H9 (cell line): ENCODE measurements at places on chromosomes 5 and 9.

DNA sequence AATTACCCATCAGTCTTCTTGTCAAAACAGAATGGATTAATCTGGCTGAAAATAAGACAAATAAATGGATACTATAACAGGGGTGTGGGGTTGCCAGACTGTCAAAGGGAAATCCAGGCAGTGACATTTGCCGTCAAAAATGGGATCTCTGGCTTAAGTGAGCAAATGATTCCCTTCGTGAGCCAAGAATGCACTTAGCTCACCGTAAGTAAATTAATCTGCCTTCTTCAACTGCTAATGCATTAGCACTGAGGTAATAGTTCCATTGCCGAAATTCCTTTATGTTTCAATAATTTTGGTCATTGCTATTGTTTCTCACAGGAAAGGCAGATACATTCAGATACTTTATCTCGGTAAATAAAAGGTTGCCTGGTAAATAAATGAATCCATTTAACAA lies 377.8 kb downstream of the KIAA0825 start:
- no peak overlapping the region for H3K27ac ChIP-seq
- H3K27me3 ChIP-seq, result no peaks in the 10 kb centered on the region
- DNase-seq, result no peak
- peaks cover 9% of the 10 kb centered on the region; the same call in 2 of the 3 replicates for H3K36me3 ChIP-seq

GRCh38 chr5:78503958-78504653 lies 143.7 kb downstream of the SCAMP1 start:
- H3K27ac ChIP-seq, result no peak overlapping the region
- no peaks in the 10 kb centered on the region for H3K36me3 ChIP-seq
- peak overlapping the region; percentile 19; the same call in 1 of the 3 replicates for H3K4me3 ChIP-seq
- peaks cover 8% of the 10 kb centered on the region; the same call in 1 of the 2 replicates for H3K4me1 ChIP-seq

DNA sequence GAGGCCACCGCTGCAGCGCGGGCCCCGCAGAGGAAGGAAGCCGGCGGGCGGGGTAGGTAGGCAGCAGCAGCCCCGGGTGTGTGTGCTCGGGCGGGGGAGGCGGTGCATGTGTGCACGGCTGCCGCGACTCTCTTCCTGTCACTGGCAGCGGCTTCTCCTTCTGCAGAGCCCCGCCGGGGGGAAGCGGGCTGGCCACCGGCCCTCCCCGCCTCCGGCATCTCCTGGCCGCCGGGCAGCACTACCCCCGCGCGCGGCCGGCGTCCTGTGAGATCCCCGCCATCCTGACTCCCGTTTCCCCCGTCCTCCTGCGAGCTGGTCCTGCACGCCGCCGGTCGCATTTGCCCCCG lies 315 bp downstream of the PIK3R1 start:
- H3K27ac ChIP-seq, result no peak overlapping the region
- H3K4me3 ChIP-seq, result peak overlapping the region; percentile 81
- H3K4me1 ChIP-seq, result no peaks in the 10 kb centered on the region; the same call in none of the 2 replicates
- peaks cover 16% of the 10 kb centered on the region for H3K36me3 ChIP-seq
- no peak for DNase-seq

GRCh38 chr9:98091735-98092612 lies 27.0 kb downstream of the TRIM14 start:
- peak overlapping the region; percentile 57; the same call in 2 of the 3 replicates for H3K4me3 ChIP-seq
- H3K4me1 ChIP-seq, result peaks cover 2% of the 10 kb centered on the region; the same call in 1 of the 2 replicates
- peak overlapping the region; percentile 18 for H3K27ac ChIP-seq
- peak; percentile 70 for DNase-seq
- no peaks in the 10 kb centered on the region for H3K27me3 ChIP-seq
- H3K36me3 ChIP-seq, result peaks cover 8% of the 10 kb centered on the region; the same call in 1 of the 2 replicates

DNA sequence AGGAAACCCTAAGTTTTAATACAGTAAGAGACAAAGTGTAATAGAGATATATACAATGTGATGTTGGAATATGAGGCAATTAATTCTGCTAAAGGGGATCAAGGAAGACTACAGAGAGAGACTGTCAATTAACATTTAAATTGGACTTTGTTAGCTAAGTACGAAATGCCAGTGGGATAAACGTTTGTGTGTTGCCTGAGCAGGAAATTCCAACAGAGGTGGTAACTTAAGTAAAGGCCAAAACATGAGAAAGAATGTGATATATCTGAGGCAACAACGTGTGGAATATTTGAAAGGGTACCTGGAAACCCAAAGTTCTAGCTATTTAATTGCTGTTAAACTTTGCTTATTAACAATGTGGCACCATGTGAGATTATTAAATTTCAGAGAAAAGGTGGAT lies 1666.9 kb upstream of the WWC1 start:
- no peak overlapping the region for H3K4me3 ChIP-seq
- no peaks in the 10 kb centered on the region for H3K27me3 ChIP-seq
- H3K4me1 ChIP-seq, result peaks cover 4% of the 10 kb centered on the region; the same call in 1 of the 2 replicates
- no peak for DNase-seq
- H3K36me3 ChIP-seq, result no peaks in the 10 kb centered on the region

- peaks cover 3% of the 10 kb centered on the region for H3K4me1 ChIP-seq
- no peak overlapping the region for H3K27ac ChIP-seq
- H3K4me3 ChIP-seq, result no peak overlapping the region
- no peaks in the 10 kb centered on the region for H3K36me3 ChIP-seq
- H3K27me3 ChIP-seq, result no peaks in the 10 kb centered on the region
- no peak for DNase-seq
These were observed 112.5 kb downstream of the CTNND2 start for GRCh38 chr5:11791792-11792191.

DNA sequence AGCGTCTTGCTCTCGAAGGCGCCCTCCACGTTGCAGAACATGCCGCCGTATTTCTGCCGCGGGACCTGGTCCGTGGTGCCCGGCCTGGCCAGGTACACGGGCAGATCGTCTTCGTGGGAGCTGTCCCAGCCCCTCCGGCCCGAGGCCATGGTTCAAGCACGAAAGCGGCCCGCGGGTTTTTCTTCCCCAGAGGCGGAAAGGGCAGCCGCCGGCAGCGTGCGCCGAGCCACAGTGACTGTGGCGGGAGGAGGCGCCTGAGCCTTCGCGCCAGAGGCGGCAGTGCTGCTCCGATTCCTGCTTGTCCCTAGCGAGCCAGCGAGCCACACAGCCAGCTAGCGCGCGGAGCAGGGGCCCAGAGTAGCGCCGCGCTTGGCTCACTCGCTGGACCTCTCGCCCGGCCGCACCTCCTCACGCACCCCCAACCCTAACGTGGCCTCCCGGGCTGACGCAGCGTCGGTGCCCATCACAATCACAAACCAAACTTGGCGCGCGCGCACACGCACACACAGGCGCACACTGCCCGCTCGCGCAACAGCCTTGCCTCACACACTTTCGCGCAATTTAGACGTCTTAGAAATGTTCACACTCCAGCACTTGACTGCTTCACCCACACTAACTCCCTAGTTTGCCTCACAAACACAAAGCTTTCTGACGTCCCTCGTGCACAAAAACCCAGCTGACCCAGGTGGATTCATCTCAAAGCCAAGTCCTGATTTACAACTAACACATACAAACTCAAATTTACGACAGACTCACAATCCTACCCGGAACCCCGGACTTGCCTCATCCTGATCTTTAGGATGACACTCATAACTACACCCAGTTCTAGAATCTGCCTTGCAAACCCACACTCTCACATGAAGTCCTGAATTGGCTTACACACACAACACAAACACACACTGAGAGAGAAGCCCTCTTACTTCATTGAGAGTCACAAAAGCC lies at the start of gene DPYSL3:
TSS of gene DPYSL3 (minus strand) at position 359 of the 942 bp plus-strand sequence. CDS start at position 149, 210 bp downstream.
- H3K4me3 ChIP-seq, result peak within 1 kb of the TSS; percentile 97
- no peaks in the 10 kb centered on the region; the same call in 1 of the 2 replicates for H3K4me1 ChIP-seq
- H3K27me3 ChIP-seq, result peaks cover 7% of the 10 kb centered on the region; the same call in 1 of the 2 replicates
- peaks cover 16% of the 10 kb centered on the region for H3K36me3 ChIP-seq

- no peak overlapping the region for H3K4me3 ChIP-seq
- no peak for DNase-seq
- H3K36me3 ChIP-seq, result no peaks in the 10 kb centered on the region
- H3K27ac ChIP-seq, result no peak overlapping the region
- H3K4me1 ChIP-seq, result no peaks in the 10 kb centered on the region
These were observed 106.6 kb downstream of the PLCXD3 start for GRCh38 chr5:41403846-41404245.

- no peaks in the 10 kb centered on the region for H3K36me3 ChIP-seq
- no peak overlapping the region for H3K27ac ChIP-seq
- H3K4me1 ChIP-seq, result no peaks in the 10 kb centered on the region
- no peak for DNase-seq
- H3K27me3 ChIP-seq, result no peaks in the 10 kb centered on the region
These were observed 14.1 kb upstream of the AK3 start for GRCh38 chr9:4755026-4755609.

- H3K36me3 ChIP-seq, result no peaks in the 10 kb centered on the region
- H3K27ac ChIP-seq, result no peak overlapping the region
- no peak for DNase-seq
- no peaks in the 10 kb centered on the region for H3K4me1 ChIP-seq
- H3K27me3 ChIP-seq, result no peaks in the 10 kb centered on the region
These were observed 167.8 kb downstream of the GABRB2 start for GRCh38 chr5:161378701-161379100.

- DNase-seq, result no peak
- no peaks in the 10 kb centered on the region for H3K27me3 ChIP-seq
- peaks cover 45% of the 10 kb centered on the region for H3K36me3 ChIP-seq
- H3K4me3 ChIP-seq, result no peak overlapping the region
- no peaks in the 10 kb centered on the region for H3K4me1 ChIP-seq
- H3K27ac ChIP-seq, result no peak overlapping the region
These were observed 60.4 kb downstream of the USP20 start for GRCh38 chr9:129895376-129896268.

GRCh38 chr9:88605512-88606362 lies 70.8 kb downstream of the NXNL2 start:
- no peak for DNase-seq
- H3K4me3 ChIP-seq, result no peak overlapping the region
- H3K27me3 ChIP-seq, result no peaks in the 10 kb centered on the region

DNA sequence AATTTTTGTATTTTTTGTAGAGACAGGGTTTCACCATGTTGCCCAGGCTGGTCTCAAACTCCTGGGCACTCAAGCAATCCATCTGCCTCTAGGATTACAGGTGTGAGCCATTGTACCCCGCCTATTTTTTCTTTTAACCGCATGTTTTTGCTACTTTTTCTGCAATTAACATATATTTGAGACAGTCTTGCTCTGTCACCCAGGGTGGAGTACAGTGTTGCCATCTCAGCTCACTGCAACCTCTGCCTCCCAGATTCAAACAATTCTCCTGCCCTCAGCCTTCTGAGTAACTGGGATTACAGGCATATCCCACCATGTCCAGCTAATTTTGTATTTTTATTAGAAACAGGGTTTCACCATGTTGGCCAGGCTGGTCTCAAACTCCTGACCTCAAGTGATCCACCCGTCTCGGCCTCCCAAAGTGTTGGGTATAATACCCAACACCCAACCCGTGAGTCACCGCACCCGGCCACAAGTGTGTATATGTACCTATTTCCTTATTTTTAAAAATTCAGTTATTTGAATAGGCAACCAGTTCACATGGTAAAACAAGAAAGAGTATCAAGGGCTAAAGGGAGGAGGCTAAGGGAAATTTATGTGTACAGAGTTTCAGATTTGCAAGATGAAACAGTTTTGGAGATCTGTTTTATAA lies 13.3 kb downstream of the PHAX start:
- H3K4me3 ChIP-seq, result no peak overlapping the region
- H3K27me3 ChIP-seq, result no peaks in the 10 kb centered on the region
- H3K36me3 ChIP-seq, result peaks cover 73% of the 10 kb centered on the region
- no peaks in the 10 kb centered on the region for H3K4me1 ChIP-seq

DNA sequence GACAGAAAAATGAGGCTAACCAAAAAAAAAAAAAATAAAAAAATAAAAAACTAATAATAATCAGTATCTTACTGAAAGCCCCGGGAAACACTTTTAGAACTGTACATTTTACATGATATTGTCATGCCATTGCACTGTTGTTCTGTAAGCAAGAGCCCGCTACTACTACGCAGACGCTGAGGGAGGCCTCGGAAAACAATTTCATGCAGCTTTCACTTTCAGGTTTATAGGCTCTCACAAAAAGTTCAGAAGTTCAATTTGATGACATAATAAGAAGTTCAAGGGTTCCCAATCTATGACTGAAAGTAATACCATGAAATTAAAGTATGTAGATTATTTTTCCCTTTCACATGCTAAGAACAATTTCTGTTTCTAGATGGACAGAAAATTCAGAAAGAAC lies 318.3 kb upstream of the ITGA1 start:
- no peaks in the 10 kb centered on the region for H3K4me1 ChIP-seq
- H3K27ac ChIP-seq, result no peak overlapping the region
- H3K36me3 ChIP-seq, result no peaks in the 10 kb centered on the region
- DNase-seq, result no peak
- H3K4me3 ChIP-seq, result no peak overlapping the region
- H3K27me3 ChIP-seq, result no peaks in the 10 kb centered on the region

DNA sequence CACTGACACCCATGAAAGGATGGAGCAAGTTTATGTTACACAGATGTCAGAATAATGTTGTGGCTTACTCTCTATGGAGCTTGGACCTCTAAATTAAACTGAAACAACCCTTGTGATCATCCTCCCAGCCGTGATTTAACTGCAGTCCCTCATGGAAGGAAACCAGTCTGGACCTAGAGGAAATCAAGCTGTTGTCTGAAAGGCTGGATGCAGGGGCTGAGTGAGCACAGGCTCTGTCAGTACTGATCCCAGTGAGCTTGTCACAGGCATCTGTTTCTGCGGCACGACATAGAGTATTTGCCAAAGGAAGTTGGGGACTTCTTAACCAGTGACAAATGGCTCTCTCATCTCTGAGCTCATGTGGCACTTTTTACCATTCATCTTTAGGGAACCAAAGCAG lies 282.9 kb upstream of the MAP3K1 start:
- H3K36me3 ChIP-seq, result no peaks in the 10 kb centered on the region
- no peak for DNase-seq
- H3K4me3 ChIP-seq, result no peak overlapping the region
- no peak overlapping the region for H3K27ac ChIP-seq
- no peaks in the 10 kb centered on the region for H3K4me1 ChIP-seq

- H3K4me1 ChIP-seq, result no peaks in the 10 kb centered on the region
- DNase-seq, result no peak
- H3K27ac ChIP-seq, result no peak overlapping the region
- H3K4me3 ChIP-seq, result no peak overlapping the region
These were observed 535.9 kb downstream of the DNAH5 start for GRCh38 chr5:13408616-13409015.

GRCh38 chr5:122756264-122756911 lies 18.5 kb upstream of the SNX2 start:
- H3K4me1 ChIP-seq, result no peaks in the 10 kb centered on the region
- no peak overlapping the region for H3K27ac ChIP-seq
- no peaks in the 10 kb centered on the region for H3K36me3 ChIP-seq
- no peak for DNase-seq

GRCh38 chr5:118405650-118406061 lies 582.7 kb downstream of the DTWD2 start:
- H3K4me1 ChIP-seq, result no peaks in the 10 kb centered on the region; the same call in 1 of the 2 replicates
- no peaks in the 10 kb centered on the region for H3K36me3 ChIP-seq
- no peaks in the 10 kb centered on the region for H3K27me3 ChIP-seq

- no peak overlapping the region for H3K4me3 ChIP-seq
- H3K27ac ChIP-seq, result no peak overlapping the region
- DNase-seq, result no peak
- no peaks in the 10 kb centered on the region for H3K36me3 ChIP-seq
- H3K27me3 ChIP-seq, result no peaks in the 10 kb centered on the region
These were observed 4.3 kb downstream of the ERAP2 start for GRCh38 chr5:96880444-96881164.

GRCh38 chr5:137221943-137222342 lies 277.2 kb downstream of the SPOCK1 start:
- H3K4me1 ChIP-seq, result no peaks in the 10 kb centered on the region
- no peak for DNase-seq
- H3K27ac ChIP-seq, result no peak overlapping the region
- no peaks in the 10 kb centered on the region for H3K36me3 ChIP-seq
